ENCODE measurements at places on chromosomes 6 and 20.

DNA sequence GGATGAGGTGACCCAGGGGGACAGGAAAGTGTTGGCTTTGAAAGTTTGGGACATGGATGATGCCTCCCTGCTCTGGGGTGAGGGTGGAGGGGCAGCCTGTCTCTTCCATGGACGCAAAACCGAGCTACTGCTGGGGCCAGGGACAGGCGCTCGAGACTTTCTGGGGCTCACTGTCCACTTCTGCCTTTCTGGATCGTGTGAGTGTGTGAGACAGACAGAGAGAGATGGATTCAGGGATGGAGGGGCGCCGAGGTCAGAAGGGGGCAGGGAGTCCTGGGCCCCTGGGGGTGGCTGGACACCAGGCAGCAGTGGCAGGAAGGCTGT, 78.0 kb upstream of the GATA5 start:
- no peak for DNase-seq

DNA sequence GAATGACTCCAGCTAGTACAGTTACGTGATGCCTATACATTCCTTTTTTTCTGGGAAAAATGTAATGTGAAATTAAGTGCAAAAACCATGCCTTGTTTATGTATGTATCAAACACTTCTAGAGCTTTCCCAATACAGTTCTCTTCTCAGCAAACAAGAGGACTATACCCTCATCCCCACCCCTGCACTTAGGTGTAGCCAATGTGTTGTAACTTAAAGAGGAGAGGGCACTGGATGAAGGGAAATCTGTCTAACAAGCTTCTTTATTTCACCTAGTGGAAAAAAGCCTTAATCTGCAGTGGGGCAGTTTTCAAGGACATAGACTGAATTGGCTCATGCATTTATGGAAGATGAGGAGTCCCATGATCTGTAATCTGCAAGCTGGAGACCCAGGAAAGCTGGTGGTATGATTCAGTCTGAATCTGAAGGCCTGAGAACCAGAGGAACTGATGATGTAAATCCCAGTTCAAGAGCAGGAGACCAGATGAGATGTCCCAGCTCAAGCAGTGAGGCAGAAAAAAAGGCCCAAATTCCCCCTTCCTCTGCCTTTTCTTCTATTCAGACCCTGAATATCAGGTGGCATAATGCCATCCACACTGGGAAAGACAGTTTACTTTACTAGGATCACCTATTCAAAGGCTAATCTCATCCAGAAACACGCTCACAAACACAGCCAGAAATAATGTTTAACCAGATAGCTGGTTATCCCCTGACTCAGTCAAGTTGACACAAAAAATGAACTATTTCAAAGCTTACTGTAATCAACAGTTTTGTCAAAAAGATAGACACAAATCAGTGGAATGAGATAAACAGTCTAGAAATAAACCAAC, 25.8 kb upstream of the SLC17A3 start:
- DNase-seq = no peak

DNA sequence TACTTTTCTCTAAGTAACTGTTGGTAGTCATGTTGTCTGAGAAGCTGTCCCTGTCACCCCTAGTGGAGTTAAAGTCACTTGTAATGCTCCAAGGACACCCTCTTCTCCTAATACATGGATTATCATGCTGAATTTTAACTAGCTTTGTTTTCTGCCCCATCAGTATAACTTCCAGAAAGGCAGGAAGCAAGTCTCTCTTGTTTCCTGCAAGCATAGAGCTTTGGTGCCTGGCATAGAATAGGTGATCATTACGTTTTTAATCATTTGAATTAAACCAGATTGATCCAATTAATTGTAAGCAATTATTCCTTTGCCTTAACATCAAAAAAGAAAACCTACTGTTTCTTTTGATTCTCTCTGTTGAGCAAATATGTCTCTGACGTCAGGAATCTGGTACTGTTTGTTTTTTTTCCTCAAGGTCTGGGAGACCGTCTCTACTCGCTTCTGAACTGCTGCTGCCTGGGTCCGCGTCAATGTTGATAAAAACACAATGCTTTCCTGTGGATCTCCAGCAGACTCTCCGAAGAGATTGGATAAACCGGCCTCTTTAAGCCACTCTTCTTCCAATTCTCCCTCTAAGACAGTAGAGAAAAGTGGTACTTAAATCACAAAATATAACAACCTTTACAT, 71.8 kb downstream of the ARHGAP18 start:
- DNase-seq = no peak

DNA sequence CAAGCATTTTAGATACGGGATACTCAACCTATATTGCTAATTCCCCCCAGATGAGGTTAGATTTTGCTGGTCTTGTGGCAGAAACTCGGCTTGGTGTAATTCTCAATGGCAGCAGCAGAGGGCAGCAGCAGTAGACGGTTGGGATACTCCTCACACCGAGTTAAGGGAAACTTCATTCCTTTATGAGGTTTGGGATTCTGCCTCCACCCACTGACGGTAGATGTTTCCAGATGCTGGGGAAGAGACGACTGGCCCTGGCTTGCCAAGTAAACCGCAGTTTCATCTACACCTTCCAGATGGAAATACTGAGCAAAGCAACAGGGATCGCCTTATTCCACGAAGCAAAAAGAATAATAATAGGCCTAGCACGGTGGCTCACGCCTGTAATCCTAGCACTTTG, 8.2 kb upstream of the TBC1D7 start:
- DNase-seq = peak; percentile 63

GRCh38 chr20:60071965-60072364, 113.7 kb downstream of the CDH26 start:
- DNase-seq = no peak

- no peak for DNase-seq
Measured at GRCh38 chr6:2861060-2861821, 19.6 kb upstream of the SERPINB1 start.

GRCh38 chr6:150539568-150539967, 60.1 kb upstream of the PLEKHG1 start:
- no peak for DNase-seq

GRCh38 chr20:4604580-4604979, 117.1 kb upstream of the PRND start:
- no peak for DNase-seq

- no peak for DNase-seq
Measured at GRCh38 chr20:10618611-10619245, 55.1 kb downstream of the JAG1 start.

- DNase-seq = peak; percentile 62
Measured at GRCh38 chr6:87754828-87755227, 52.8 kb upstream of the AKIRIN2 start.

- DNase-seq = no peak
Measured at GRCh38 chr20:62240020-62240685, 1.8 kb downstream of the OSBPL2 start.

DNA sequence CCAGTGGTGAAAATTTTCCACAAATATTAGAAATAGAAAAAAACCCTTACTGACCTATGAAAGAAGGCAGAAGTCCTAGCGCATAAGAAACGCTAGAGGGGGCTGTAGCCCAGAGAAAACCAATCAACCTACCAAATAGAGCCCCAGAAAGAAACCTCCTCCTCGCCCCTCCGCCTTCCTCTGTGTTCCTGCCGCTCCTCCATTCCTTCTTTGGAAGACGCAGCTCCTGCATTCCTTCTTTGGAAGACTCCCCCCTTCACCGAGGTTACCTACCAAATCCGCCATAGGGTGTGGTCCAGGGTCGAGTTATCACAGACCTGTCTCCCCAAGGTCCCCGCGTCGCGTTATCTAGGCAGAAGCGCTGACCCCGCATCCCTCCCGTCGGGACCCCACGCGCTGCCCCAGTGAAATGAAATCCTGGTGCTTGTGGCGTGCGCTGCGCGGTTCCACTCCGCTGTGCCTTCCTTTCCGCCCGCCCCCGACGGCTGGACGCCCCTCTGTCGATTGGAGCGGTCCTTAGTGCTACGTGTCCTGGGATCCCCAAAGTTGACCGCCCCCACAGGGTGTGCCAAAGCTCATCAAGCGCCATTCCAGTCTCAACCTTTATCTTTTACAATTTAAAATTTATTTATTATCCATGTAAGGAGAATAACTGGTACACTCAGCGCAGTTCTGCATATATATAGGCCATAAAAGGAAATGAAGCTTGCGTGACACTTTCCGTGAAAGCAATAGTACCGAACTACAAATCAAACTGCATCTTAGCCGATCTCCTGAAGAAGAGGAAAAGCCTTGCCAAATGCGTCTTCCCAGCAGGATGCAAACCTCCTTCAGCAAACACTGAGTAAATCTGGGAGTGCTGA, 13.0 kb downstream of the RPP21 start:
- DNase-seq = peak; percentile 66

- no peak for DNase-seq
Measured at GRCh38 chr6:96724641-96725040, 112.6 kb downstream of the GPR63 start.

DNA sequence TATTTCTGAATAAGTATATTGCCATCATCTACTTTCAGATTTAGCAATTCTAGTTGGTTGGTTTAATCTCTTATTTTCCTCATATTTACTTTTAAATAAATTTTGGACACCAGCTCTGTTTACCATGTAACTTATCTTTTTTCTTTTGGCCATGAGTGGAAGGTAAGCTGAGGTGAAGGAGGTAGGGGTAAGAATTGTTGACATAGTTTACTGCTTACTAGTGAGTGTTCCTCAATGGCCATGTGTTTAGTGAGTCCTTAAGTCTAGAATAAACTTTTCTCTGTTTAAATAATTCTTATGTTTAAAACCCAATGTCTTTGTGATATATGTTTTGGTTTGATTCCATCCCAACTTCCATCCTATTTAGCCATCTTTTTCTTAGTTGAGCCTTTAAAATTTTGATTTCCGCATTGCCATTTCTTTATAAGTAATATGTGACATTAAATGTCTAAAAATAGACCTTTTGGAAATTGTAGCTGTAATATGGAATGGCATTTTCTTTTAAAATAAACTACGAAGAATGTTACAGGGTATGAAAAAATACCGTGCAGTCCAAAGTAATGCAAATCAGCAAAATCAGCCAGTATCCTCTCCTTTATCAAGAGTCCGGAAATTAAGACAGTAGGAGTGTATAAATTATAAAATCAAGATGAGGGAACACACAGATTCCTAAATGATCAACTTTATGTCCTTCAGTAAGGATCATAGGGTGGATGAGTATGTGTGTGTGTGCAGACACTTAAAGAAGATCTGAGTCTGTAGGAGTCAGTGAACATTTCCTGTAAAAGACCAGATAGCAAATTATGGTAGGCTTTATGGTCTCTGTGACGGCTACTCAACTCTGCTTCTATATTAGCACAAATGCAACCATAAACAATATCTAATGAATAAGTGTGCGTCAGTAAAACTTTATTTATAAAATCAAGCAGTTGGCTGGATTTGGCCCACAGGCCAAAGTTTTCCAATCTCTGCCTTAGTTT, 10.3 kb downstream of the STXBP5 start:
- no peak for DNase-seq

DNA sequence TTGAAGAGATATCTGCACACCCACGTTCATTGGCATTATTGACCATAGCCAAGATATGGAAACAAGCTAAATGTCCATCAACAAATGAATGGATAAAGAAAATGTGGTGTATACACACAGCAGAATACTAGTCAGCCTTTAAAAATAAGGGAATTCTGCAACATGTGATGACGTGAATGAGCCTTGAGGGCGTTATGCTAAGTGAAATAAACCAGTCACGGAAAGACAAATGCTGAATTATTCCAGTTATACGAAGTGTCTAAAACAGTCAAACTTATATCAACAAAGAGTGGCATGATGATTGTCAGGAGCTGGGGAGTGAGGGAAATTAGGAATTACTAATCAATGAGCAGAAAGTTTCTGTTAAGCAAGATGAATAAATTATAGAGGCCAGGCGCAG, 8.4 kb upstream of the DEFB121 start:
- no peak for DNase-seq

GRCh38 chr20:3350422-3350821, 57.0 kb downstream of the DNAAF9 start:
- no peak for DNase-seq

- no peak for DNase-seq
Measured at GRCh38 chr20:58938078-58938477, 43.0 kb upstream of the NELFCD start.

- DNase-seq = no peak
Measured at GRCh38 chr20:17618673-17619013, 48.8 kb downstream of the DSTN start.

All from GM13977 (cell line).